ENCODE measurements at places on chromosomes 3 and 15. TPM values are rescaled to one million over a fixed set of nuclear protein-coding genes. Genes with fewer than 3 reads are reported as not detected.

NPAP1 gene
- total RNA-seq, result not detected

FAM107A gene
- total RNA-seq, result not detected

BFSP2 gene
- not detected for total RNA-seq

SPESP1 gene
- total RNA-seq, result 6.2 TPM

COL7A1 gene
- 306 TPM for total RNA-seq

Measured in foreskin keratinocyte (primary cell).